ENCODE measurements at places on chromosomes 2 and 18.

DNA sequence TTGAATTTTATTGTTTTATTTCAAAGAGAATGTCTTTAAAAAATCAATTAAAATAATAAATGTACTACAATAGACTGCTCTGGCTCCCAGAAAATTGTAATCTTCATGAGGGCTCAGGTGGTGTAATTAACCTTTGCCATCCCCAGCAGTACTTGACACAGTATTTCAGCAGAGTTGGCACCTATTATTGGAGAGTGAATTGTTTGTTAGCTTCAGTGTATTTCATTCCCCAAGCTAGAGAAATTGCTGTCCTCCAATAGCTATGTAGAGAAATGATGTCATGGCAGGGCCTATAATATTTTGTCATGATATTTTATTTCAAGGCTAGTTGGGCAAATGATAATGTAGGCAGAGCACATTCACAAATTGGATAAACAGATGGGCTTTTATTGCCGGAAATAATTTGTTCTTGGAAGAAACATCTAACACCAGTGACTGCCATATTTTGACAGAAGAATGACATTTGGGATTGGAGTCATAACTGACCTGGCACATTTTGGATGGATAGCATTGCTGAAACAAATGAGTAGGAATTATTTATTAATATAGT is 712.0 kb upstream of the NXPH2 start:
- DNase-seq: no peak

DNA sequence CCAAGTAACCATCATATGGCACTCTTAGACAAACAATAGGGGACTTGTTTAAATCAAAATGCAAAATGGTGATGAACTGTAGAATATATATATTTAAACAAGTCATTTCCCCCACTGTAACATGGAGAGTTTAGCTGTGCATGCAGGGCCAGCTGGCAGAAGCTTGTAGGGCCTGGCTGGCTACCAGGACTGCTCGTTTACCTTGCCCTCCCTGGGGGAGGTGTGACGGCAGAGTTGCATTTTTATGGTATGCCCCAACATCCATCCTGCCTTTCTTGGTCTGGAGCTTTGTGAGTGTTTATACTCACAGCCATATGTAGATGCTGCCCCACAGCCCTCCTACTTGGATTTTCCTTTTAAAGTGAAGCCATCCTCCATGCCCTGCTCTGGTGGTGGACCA is 101.7 kb upstream of the ZFP36L2 start:
- DNase-seq: no peak

- DNase-seq: no peak
Measured at GRCh38 chr18:41753826-41754225, 201.2 kb upstream of the PIK3C3 start.

DNA sequence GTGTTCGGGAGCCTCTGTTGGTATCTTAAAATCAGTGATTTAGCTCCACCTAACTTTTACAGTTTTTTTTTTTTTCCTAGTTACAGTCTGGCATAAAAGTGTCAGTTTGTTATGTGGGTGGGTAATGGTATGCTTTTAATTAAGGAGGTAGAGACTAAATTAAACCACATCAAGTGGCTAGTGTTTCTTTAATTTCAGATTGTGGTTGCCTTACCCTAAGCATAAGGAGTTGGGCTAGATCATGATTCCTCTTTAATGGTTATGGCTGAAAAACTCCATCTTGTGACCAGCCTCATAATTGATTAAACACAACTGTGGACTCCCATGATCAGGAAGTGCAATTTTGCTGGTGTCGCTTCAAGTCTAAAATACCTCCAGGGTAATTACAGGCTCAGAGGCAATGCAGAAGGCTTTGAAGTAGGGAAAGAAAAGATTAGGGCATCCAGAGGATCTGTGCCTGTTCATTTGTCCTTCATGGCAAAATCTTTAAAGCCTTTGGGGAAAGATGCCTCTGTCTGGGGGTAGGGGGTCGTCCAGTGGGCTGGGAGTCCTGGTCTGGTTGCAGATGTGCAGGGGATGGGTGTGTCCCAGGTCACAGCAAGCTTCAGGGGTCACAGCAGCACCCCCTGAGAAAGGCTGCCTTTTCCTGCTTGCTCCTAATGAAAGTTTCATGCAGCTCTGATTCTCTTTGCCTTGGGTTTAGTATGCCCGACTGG is 579.2 kb downstream of the BCL11A start:
- DNase-seq: no peak

DNA sequence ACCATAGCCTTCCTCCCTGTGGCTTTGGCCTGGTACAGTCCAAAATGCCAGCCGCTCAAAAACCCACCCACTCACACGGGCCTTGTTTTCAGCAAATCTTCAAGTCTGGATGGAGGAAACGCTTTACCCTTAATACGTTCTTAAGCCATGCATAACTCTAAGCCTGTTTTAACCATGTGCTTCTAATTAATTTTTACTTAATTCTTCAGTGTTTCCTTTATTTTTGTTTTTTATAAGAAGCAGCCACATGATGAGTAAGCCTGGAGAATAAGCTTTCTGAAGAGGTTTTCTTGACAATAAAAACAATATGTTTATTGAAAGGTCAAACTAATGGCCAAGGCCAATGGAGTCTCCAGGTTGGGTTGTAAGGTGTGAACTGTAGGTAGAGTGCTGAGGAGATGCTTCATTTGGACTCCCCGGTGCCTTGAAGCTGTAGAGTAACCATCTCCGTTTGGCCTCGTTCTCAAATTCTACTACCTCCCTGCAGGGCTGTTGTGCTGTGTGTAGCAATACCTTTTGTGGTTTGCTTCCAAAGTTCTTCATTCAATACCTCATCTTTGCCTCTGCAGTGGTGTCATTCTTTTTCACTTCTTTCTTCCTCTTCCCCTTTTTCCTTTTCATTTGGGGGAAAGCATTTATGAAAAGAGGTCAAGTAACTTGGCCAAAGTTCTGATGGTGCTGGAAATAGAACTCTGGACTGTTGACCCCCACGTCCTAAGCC is 113.7 kb downstream of the PRKCE start:
- no peak for DNase-seq

GRCh38 chr2:97889156-97889555 is 106.6 kb downstream of the TMEM131 start:
- no peak for DNase-seq

GRCh38 chr2:62379566-62379965 is 126.4 kb downstream of the TMEM17 start:
- no peak for DNase-seq

DNA sequence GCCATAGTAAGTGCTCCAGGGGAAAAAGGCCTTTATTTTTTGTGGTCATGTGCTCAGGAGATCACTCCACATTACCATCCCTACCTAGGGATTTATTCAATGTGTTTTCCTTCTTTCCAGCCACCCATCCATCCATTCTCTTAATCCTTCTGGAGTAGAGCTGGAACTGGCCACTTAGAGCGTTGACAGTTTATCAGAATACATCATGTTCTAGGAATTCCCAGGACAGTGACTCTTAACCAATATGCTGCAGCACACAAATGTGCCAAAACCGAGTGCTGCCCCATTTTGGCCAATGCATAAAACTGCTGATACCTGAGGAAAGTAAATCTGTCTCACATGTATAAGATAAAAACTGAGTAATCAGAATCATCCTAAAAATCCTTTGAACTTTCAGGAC is 63.7 kb downstream of the FARSB start:
- no peak for DNase-seq

DNA sequence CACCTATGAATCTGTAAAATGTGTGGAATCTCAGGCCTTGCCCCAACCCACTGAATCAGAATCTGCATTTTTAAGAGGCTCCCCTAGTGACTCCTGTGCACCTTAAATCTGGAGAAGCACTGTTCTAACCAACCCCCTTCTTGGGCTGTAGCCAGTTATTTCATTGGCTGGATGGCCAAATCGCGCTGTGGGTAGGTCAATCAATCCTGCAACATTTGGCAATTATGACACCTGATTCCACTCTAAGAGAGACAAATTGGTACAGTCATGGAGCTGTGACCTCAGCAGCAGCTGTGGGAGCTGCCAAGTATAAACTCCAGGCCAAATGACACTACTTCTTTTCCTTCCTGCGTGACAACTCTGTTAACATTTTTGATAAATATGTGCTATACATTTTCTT is 208.7 kb downstream of the CLIP4 start:
- no peak for DNase-seq

DNA sequence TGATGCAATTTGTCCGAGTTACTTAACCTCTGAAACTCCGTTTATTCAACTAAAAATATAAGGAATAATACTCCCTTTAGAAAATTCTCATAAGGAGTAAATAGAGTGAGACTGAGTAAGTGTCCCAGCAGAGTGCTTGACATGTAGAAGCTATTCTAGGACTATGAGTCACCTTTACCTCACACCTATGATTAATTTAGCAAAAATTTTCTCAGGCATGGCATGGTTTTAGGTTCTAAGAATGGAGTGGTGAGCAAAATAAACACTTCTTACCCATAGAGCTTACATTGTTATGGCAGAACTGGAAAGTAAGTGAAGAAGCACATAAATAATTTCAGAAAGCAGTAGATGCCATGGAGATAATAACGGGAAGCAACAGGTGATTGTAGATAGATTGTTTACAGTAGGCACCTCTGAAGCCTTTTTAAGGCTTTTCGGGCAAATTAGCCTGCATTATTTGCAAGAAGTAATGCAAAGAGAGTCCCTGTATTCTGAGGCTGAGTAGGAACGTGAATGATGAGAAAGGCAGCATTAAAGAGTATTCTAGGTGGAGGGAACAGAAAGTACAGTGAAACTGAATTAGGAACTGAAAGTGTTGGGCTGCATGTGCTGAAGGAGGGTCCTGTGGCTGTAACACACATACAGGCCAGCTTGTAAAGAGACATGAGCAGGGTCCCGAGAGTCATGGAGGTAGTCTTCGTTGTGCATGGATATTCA is 209.2 kb downstream of the ZNF407 start:
- no peak for DNase-seq

GRCh38 chr2:179048099-179048498 is 1.8 kb downstream of the CCDC141 start:
- DNase-seq: no peak

GRCh38 chr18:45760462-45761036 is 36.6 kb downstream of the SLC14A1 start:
- DNase-seq: no peak

DNA sequence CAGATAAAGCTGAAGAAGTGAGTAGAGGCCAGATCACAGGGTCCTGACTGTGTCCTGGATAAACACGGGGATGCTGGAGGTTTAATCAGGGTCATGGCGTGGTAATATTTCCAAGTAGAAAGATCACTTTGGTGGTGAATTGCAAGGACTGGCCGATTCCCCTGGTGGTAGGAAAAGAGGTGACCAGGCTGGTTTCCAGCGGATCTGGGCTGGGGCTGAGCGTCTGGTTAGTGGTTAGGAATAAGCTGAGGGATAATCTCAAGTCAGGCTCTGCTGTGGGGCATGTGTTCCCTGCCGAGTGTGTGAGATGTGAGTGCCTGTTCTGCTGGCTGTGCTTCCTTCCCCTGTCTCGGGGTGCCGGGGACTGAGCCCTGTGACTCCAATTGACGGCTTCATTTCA is 484.0 kb downstream of the TSN start:
- DNase-seq: no peak
